ENCODE measurements at places on chromosomes 16 and 17. TPM values are rescaled to one million over a fixed set of nuclear protein-coding genes. Genes with fewer than 3 reads are reported as not detected.

The FLII gene
- total RNA-seq: 244 TPM

The AXIN2 gene
- 6.2 TPM for total RNA-seq

The RNF157 gene
- 8.1 TPM for total RNA-seq

The CASKIN2 gene
- total RNA-seq: 11.9 TPM

The GPR179 gene
- total RNA-seq: not detected

The FOXC2 gene
- not detected for total RNA-seq

The SLC13A5 gene
- total RNA-seq: not detected

The ITFG1 gene
- 52.2 TPM for total RNA-seq

The CCL15 gene
- total RNA-seq: not detected

The CEP295NL gene
- 7.3 TPM for total RNA-seq

The POLR2C gene
- 66.9 TPM for total RNA-seq

The LITAFD gene
- total RNA-seq: not detected

The AANAT gene
- total RNA-seq: not detected

The CMTM2 gene
- not detected for total RNA-seq

The ARL5C gene
- not detected for total RNA-seq

The C1QTNF8 gene
- not detected for total RNA-seq

The ODAD4 gene
- 0.38 TPM for total RNA-seq

The SPPL2C gene
- total RNA-seq: not detected

The HSDL1 gene
- total RNA-seq: 19.4 TPM

The ATP2A3 gene
- total RNA-seq: 2.3 TPM

The FA2H gene
- not detected for total RNA-seq

The CCDC144A gene
- 3.9 TPM for total RNA-seq

The FBXL16 gene
- not detected for total RNA-seq

The ITGAL gene
- total RNA-seq: 1.3 TPM

The FNDC8 gene
- not detected for total RNA-seq

The KCNG4 gene
- total RNA-seq: not detected

The GPT2 gene
- total RNA-seq: 291 TPM

The TNRC6C gene
- total RNA-seq: 8.2 TPM

The ALDOC gene
- total RNA-seq: 355 TPM

The RNF227 gene
- total RNA-seq: 2.1 TPM

The NOD2 gene
- total RNA-seq: 10.2 TPM

The HEATR9 gene
- not detected for total RNA-seq

The FAM20A gene
- 7.7 TPM for total RNA-seq

The NXPH3 gene
- total RNA-seq: 3.8 TPM

The CTRB2 gene
- total RNA-seq: not detected

The ST6GALNAC2 gene
- total RNA-seq: 16.7 TPM

The SHBG gene
- total RNA-seq: 1.7 TPM

The EPN3 gene
- total RNA-seq: not detected

The VAMP2 gene
- total RNA-seq: 18.6 TPM

The KRT25 gene
- not detected for total RNA-seq

The OR4D1 gene
- total RNA-seq: not detected

The ANKRD40 gene
- 122 TPM for total RNA-seq

The OR3A3 gene
- not detected for total RNA-seq

The OSGIN1 gene
- total RNA-seq: 7.2 TPM

The GAS7 gene
- 41.4 TPM for total RNA-seq
